ENCODE measurements at places on chromosomes 3 and 15.

DNA sequence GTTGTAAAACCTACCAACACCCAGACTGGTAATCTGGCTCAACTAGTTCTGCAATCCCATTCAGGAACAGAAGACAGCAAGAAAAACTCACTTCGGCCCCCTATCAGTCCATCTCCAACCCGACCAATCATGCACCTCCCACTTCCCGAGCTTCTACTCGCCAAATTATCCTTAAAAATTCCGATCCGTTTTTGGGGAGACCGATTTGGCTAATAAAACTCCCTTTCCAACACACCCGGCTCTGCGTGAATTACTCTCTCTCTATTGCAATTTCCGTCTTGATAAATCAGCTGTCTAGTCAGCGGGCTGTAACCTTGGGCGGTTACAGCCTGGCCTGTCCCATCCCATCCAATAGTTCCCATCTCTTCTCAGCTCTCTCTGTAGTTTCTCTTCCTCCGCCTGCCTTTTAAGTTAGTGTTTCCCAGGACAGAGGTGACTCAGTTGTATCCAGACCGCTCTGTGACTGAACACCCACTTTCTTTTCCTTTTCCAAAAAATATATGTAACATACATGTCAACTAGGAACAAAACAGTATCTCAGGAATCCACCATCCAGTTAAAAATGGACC, 780 bp upstream of the ACAD9 start:
- peak overlapping the region; percentile 74 for H3K4me3 ChIP-seq
- peak overlapping the region; percentile 97 for H3K27ac ChIP-seq
- no peak for DNase-seq
- H3K4me1 ChIP-seq, result peaks cover 16% of the 10 kb centered on the region

- H3K4me3 ChIP-seq, result no peak overlapping the region
- H3K27me3 ChIP-seq, result no peaks in the 10 kb centered on the region
- H3K4me1 ChIP-seq, result no peaks in the 10 kb centered on the region
Measured at GRCh38 chr3:97940034-97940433, 32.2 kb downstream of the RIOX2 start.

DNA sequence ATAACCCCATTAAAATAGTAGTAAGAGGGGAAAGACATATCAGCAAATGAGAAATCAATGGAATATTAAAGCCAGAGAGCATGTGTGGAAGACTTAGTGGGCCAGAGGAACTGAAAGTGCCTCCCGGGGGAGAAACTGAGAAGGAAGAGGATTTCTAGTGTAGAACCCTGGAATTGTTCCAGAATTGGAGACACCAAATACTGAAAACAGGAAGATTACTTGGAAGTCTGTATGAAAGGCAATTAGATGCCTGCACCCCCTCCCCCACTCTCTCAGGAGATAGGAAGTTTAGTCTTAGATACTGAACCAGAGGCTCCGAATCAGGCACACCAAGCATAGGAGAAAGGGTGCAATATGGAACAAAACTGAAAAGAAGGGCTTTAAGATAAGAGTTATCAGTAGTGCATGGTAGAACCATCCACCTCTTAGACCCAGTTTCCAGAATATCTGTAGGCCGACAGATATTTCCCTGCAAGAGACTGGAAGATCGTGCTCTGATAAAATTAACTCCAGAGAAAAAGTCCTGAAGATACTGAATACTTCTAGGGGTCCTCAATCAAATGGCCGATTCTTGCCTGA, 32.4 kb downstream of the KLHL18 start:
- no peaks in the 10 kb centered on the region for H3K4me1 ChIP-seq
- no peaks in the 10 kb centered on the region for H3K27me3 ChIP-seq
- DNase-seq, result no peak
- no peaks in the 10 kb centered on the region for H3K36me3 ChIP-seq

GRCh38 chr3:38725726-38726419, 76.4 kb upstream of the SCN5A start:
- DNase-seq, result no peak
- H3K36me3 ChIP-seq, result no peaks in the 10 kb centered on the region
- H3K4me1 ChIP-seq, result no peaks in the 10 kb centered on the region
- no peaks in the 10 kb centered on the region for H3K27me3 ChIP-seq
- H3K4me3 ChIP-seq, result no peak overlapping the region

- no peak for DNase-seq
- H3K27ac ChIP-seq, result no peak within 1 kb of the TSS
- H3K4me1 ChIP-seq, result peaks cover 11% of the 10 kb centered on the region
- peaks cover 66% of the 10 kb centered on the region for H3K27me3 ChIP-seq
Measured at GRCh38 chr3:165195640-165196576, at the start of gene SLITRK3. Gene SLITRK3 (minus strand): TSS chr3:165196384. CDS start chr3:165190830, 5,554 bp downstream.
